ENCODE measurements at places on chromosomes 6 and 20.

DNA sequence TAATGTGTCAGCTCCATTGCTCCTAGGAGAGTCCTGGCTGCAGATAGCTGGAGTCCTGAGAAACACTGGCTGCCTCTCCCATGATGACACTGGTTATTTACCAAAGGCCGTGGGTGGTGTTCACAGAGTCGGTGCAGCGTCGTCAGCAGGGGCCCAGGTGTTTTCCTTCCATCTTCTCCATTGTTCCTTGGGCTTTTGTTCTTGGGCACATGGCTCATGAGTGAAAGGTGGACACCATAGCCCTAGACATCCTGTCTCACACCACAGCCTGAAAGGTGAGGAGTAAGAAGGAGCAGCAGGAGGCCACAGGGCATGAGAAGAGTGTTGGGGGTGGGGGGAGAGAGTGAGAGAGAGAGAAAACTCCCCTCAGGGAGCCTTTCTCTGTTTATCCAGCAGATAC is 9.1 kb downstream of the CST5 start:
- DNase-seq: no peak

- no peak for DNase-seq
These were observed 4.8 kb downstream of the PHF20 start for GRCh38 chr20:35776513-35777101.

DNA sequence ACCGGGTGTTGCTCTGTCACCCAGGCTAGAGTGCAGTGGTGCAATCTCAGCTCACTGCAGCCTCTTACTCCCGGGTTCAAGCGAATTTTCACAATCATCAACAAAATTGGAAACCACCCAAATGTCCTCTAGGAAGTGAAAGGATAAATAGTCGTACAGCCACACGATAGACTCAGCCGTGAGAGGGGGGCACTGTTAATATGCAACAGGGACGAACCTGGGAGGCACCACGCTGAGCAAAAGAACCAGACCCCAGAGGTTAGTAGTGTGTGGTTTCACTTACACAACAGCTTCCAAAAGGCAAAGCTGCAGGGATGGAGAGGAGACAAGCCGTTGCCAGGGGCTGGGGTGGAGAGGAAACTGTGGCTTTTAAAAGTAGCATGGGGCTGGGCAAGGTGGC is 30.1 kb upstream of the NTSR1 start:
- no peak for DNase-seq

DNA sequence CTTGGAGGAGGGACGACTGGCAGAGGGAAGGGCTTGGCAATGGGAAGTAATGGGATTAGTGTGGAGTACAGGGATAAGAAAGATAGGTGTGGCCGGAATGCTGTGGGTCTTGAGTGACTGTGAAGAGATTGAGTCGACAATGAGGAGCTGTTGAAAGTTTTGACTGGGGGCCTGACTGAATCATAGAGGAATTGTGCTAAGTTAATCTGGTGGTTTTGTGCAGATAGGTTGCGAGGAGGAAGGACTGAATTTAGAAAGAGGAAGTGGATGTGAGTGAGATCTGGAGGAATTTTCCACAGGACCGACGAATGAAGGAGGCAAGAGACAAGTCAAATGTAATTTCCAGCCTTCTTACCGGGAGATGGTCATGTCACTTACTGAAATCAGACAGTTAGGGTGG is 143.9 kb upstream of the RALGAPA2 start:
- no peak for DNase-seq

GRCh38 chr20:53804920-53805894 is 211.6 kb upstream of the ZNF217 start:
- no peak for DNase-seq

- DNase-seq: no peak
These were observed 474.7 kb upstream of the ADGRB3 start for GRCh38 chr6:68160348-68160747.

DNA sequence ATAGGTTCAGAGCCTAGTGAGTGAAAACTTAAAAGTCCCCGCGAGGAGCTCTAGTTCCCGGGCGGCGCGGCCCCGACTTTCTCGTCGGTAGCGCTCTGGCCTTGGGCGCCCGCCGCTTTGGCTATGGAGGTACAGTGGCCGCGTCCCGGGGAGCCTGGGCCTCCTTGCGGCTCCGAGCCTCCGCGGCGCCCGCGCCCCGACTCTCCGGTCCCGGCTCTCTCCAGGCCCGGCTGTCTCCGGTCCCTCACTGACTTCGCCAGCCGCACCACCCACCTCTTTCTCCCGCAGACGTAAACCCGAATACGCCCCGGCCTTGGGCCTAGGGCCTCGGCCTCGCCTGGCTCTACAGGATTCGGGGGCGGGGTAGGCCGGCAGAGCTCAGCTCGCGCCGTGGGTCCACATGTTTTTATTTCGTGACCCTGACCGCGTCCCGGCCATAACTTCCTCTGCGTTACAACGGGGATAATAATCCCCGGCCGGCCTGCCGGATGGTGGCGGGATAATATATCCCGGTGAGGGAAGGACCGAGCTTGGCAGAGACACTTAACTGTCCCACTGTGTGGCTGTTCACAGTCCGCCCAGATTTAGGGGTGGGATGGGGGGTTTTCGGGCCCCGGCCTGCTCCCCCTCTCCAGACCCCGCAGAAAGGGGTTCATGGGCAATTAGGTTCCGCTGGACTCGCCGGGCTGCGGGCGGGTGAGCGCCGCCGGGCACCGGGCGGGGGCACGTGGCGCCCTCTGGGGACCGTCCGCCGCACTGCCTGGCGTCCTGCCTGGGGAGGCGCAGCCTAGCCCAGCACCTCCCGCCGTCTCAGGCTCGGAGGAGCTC is 10.0 kb upstream of the TBX18 start:
- no peak for DNase-seq

GRCh38 chr6:69265706-69266105 is 531.1 kb downstream of the LMBRD1 start:
- DNase-seq: no peak

Data from activated T-helper 1 cell treated with anti-CD3 and anti-CD28 coated beads, Interleukin-2, amount 50 U/mL, for 16 hours (primary cell).